ENCODE measurements at places on chromosomes 3 and 15.

GRCh38 chr3:100245927-100246326 is 14.9 kb upstream of the TBC1D23 start:
- no peak for DNase-seq

DNA sequence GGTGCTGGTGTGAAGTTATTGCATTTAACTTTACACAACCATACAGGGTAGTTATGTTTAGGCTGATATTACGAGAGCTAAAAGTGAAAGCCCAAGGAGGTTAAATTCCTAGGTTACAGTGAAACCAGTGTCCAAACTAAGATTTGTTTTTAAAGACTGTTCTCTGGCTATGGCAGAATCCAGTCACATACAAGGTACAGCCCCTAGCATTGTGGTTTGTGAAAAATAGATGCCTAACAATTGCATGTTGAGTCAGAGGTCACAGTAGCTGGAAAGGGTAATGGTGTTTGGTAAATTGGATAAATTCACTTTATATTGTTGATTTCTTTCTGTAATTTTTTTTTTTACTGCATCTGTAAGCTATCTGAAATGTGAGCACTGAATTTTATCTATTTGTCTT is 614.6 kb upstream of the TBL1XR1 start:
- no peak for DNase-seq

DNA sequence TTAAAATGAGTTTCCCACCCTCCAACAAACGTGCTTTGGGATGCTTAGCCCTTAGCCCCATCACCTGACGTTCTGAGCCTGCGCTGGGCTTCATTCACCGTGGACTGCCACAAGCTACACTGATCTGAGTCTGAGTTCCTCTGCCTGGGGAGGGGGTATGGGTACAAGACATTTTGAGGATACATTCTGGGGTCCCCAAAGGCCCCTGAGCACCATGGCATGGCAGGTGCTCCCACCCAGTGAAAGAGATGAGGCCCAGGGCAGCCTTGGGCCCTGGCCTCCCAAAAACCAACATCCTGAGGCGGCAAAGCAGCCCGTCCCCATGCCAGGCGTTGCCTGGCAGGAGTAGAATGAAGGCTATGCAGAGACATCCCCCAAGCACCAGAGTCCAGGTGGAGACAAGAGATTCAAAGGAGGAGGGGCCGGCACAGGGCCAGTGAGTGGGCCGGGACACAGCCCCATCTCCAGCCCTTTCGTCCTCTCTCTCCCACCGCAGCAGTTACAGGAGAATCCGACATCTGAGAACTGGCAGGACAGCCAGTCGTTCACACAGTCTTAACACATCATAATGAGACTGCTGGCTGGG is 74.5 kb downstream of the VGLL4 start:
- DNase-seq = no peak

- no peak for DNase-seq
Measured at GRCh38 chr3:43759297-43759782, 68.6 kb downstream of the ABHD5 start.

GRCh38 chr15:64685230-64685888 is 90.0 kb downstream of the RBPMS2 start:
- DNase-seq = no peak

- no peak for DNase-seq
Measured at GRCh38 chr15:73748730-73749129, 4.4 kb downstream of the INSYN1 start.

GRCh38 chr3:135125171-135125801 is 330.2 kb downstream of the EPHB1 start:
- no peak for DNase-seq

- DNase-seq = no peak
Measured at GRCh38 chr3:183303690-183304089, 50.6 kb downstream of the B3GNT5 start.

- no peak for DNase-seq
Measured at GRCh38 chr3:151946606-151947005, 73.2 kb downstream of the SUCNR1 start.

DNA sequence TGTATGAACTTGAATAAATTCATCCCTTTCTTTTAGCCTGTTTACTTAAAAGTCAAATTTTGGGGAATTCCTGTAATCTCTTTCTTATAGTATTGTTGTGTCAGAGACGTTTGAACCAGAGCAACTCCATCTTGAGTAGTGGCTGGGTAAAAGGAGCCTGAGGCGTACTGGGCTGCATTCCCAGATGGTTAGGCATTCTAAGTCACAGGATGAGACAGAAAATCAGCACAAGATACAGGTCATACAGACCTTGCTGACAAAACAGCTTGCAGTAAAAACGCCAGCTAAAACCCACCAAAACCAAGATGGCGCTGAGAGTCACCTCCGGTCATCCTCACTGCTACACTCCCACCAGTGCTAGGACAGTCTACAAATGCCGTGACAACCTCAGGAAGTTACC is 94.5 kb downstream of the P3H2 start:
- no peak for DNase-seq
